Subcutaneous adipose tissue (tissue), 4 donors: ENCODE measurements at places on chromosomes 3 and 15. TPM values are rescaled to one million over a fixed set of nuclear protein-coding genes. Genes with fewer than 3 reads are reported as not detected.

The CKMT1B gene
- total RNA-seq = not detected

The UBA7 gene
- total RNA-seq = 16.8 TPM

The CAND2 gene
- 1.3 TPM for total RNA-seq

The RHCG gene
- total RNA-seq = not detected

The CFAP161 gene
- total RNA-seq = not detected

The BFSP2 gene
- not detected for total RNA-seq

The CELF6 gene
- 3.2 TPM for total RNA-seq

The FETUB gene
- total RNA-seq = not detected

The ARRDC4 gene
- 15.1 TPM for total RNA-seq

The ATP13A4 gene
- not detected for total RNA-seq

The TRAK1 gene
- 29.1 TPM for total RNA-seq

The ARPIN gene
- total RNA-seq = 39.7 TPM

The PODXL2 gene
- 8.8 TPM for total RNA-seq

The IGDCC3 gene
- total RNA-seq = not detected

The GABRB3 gene
- total RNA-seq = under 0.01 TPM

The ABHD6 gene
- 29.2 TPM for total RNA-seq

The EBLN2 gene
- total RNA-seq = 7.1 TPM

The GANC gene
- total RNA-seq = 26.1 TPM

The CCR3 gene
- total RNA-seq = not detected

The CELSR3 gene
- total RNA-seq = 0.51 TPM

The MAPK6 gene
- 24.5 TPM for total RNA-seq

The GLDN gene
- total RNA-seq = 44.3 TPM

The CD276 gene
- 43.3 TPM for total RNA-seq

The PRR23A gene
- total RNA-seq = not detected

The SLC24A5 gene
- not detected for total RNA-seq

The OIP5 gene
- total RNA-seq = 1.2 TPM

The LSAMP gene
- 0.38 TPM for total RNA-seq

The GOLGA6D gene
- total RNA-seq = not detected

The SPINK8 gene
- total RNA-seq = not detected

The SAMMSON gene
- 0.88 TPM for total RNA-seq

The CHDH gene
- total RNA-seq = 2.2 TPM

The SERPINI2 gene
- 1.3 TPM for total RNA-seq

The ADAMTS7 gene
- 4.6 TPM for total RNA-seq

The TMCC1 gene
- total RNA-seq = 24.0 TPM

The PARP9 gene
- total RNA-seq = 50.7 TPM

The ADCY5 gene
- 16.1 TPM for total RNA-seq

The ECE2 gene
- total RNA-seq = not detected

The ZNF662 gene
- 7.3 TPM for total RNA-seq

The ADGRG7 gene
- not detected for total RNA-seq

The CCDC54 gene
- total RNA-seq = not detected

The RNU5B-1 gene
- not detected for total RNA-seq

The ADIPOQ gene
- total RNA-seq = 1,373 TPM

The SLC28A2 gene
- not detected for total RNA-seq

The WDR73 gene
- 9.5 TPM for total RNA-seq
